CD14-positive monocyte (primary cell): ENCODE measurements at places on chromosomes 16 and 17.

DNA sequence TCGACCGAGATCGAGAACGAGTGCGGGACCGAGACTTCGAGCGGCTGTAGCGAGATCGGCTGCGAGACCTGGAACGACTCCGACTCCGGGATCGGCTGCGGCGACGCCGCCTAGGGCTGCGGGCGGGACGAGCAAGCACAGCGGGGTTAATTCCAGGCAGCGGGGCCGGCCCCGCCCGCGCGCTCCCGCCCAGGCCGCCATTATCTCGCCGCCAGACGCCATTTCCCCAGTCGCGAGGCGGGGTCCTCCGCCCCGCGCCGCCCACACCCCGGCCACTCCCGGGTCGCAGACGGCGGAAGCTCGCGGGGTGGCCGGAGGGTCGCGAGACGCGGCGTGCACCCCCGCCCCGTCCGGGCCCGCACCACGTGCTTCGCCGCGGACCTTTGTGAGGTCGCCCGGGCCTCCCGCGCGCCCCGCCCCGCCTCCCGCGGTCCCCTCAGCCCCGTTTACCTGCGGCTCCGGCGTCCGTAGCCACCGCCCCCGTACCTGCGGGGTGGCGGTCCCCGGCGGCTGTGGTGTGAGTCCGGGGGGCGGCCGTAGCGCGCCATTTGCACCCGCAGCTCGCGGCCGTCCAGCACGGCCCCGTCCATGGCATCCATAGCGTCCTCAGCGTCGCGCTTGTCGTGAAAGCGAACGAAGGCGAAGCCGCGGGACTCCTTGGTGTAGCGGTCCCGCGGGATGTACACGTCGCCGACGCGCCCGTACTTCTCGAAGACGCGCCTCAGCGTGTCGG is 616 bp downstream of the SRSF2 start:
- DNase-seq, result peak; percentile 71

- no peak for DNase-seq
Measured at GRCh38 chr17:53058031-53058430, 764.7 kb upstream of the KIF2B start.

DNA sequence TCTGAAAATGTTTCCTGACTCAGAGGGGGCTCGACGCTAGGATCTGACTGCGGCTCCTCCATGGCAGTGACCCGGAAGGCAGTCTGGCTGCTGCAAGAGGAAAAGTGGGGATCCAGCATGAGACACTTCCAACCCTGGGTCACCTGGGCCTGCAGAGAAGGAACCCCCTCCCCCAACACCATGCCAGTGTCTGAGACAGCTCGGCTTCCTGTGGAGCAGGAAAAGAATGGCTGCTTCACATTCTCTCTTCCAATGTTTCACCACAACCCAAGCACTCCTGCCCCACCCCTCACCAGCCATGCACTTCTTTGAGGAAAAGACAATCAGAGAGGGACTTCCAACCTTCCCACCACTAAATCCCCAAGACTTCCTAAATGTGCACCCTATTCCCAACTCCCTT is 10.8 kb downstream of the TP53 start:
- no peak for DNase-seq

- no peak for DNase-seq
Measured at GRCh38 chr17:42675348-42675964, 1.3 kb downstream of the PLEKHH3 start.

GRCh38 chr17:17285951-17286350 is 4.9 kb upstream of the COPS3 start:
- DNase-seq, result no peak

DNA sequence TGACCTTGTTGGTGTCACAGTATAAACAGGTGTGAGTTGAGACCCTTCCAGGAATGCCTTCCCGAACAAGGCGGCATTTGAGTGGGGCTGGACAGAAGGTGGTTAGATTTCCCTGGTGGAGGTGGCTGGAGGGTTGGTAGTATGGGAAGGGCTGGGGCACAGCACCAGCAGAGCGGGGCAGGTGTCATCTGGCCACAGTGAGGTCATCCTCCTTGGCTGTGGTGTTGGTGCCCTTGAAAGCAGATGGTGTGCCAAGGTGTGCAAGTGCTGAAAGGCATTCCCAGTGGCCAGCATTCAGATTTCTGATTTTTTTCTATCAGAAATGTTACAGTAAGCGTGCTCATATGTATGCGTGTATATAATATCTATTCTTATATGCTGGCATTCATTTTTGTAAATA is 126.6 kb downstream of the LAT start:
- DNase-seq, result no peak

- no peak for DNase-seq
Measured at GRCh38 chr16:12669908-12670307, 133.8 kb downstream of the CPPED1 start.

DNA sequence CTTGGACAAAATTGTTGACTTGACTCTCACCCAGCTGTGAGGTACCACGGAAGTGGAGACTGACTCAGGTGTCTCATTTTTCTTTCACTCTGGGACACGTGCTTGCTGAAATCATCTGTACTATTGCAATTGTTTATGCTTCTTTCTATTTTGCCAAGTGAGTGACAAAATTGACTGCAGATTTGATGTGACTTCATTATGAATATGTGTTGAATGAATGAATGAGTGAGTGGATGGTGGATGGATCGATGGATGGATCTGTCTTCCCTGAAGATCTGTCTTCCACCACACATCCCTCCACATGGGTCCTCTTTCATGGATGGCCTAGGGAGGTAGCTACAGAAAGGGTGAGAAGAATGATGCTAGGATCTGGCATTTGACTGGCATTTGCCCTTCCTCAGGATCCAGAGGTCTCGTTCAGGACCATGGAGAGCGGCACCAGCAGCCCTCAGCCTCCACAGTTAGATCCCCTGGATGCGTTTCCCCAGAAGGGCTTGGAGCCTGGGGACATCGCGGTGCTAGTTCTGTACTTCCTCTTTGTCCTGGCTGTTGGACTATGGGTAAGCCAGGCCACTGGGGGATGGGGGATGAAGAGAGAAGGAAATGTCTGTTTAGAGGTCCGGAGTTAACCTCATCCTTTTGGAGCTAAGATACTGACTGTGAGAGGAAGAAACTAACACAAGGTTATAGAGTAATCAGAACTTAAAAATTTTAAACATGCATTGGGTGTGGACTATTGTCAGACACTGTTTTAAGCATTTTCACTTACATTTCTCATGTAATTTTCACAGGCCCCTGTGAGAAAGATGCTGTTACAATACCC is 12.7 kb downstream of the SLC5A11 start:
- DNase-seq, result no peak

DNA sequence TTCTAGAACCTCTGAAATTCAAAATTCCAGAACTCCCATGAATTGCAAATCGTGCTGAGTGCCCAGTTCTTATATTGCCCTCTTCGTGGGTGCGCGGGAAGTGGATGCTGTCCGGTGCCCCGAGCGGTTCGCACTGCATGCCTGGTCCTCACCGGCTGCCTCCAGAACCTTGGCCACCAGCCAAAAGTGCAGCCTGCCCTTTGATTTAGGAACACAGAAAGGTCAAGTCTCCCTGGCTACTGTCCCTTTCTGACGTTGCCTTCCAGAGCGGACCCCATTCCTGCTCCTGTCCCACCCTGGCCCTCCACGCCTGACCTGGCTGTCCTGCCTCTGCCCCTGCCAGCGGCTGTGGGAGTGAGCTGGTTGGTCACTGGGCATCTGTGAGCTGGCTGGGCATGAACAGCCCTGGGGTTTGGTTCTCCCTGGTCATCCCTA is 9.7 kb downstream of the NEUROD2 start:
- no peak for DNase-seq

GRCh38 chr17:16407911-16408588 is 7.3 kb upstream of the TRPV2 start:
- no peak for DNase-seq

DNA sequence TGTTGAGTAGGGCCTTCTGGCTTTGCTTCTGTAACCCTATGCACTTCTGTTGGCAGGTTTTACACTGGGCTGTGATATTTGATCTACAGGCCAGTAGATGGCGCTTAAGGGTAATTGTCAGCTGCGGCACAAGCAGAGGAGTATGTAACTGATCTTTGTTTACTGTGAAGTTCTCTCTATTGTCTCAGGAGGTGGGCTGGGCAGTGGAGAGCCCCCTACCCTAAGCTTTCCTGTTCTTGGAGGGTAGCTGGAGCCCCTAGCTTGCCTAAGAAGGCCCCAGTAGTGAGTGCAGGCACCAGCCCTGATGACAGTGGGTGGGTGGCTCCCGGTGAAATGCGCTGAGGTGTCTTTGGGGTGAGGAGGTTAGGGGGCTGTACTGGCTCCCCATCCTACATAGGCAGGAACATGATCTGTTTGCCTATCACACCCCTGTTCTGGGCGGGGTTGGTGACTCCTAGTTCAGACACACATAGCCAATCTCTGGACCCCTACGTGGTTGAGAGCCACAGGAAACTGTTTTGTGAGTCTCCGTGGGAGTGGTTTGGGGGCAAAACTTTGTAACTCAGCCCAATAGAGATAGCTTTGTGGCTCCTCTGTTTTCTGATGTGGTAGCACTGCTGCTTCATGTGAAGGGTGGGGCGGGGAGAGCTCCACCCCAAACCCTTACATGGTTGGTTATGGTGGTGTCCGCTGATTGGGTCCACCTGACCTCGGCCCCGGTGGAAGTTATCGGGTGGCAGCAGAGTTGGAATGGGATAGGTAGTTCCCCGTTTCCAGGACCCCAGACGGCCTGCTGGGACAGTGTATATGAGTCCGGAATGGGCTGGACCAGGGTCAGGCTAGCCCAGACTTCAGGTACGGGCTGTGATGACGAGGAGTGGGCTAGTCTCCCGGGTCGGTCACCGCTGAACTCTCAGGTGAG is 60.4 kb downstream of the SLFN11 start:
- peak; percentile 77 for DNase-seq

- peak; percentile 79 for DNase-seq
Measured at GRCh38 chr16:57802341-57803133, at the start of gene KIFC3. Gene KIFC3 (minus strand): TSS chr16:57802491. CDS start chr16:57798243, 4,248 bp downstream.
